Fibroblast of lung (primary cell): ENCODE measurements at places on chromosomes 6 and 20. TPM values are rescaled to one million over a fixed set of nuclear protein-coding genes. Genes with fewer than 3 reads are reported as not detected.

Gene PDE7B
- polyA plus RNA-seq = 7.9 and 14.2 TPM in 2 replicates

Gene BIRC7
- not detected in 2 replicates for polyA plus RNA-seq

Gene PBOV1
- polyA plus RNA-seq = not detected in 2 replicates

Gene BACH2
- 2.2 TPM in 2 replicates for polyA plus RNA-seq

Gene KHDC1
- 5.3 and 7.0 TPM in 2 replicates for polyA plus RNA-seq

Gene KIFC1
- polyA plus RNA-seq = 8.0 and 36.6 TPM in 2 replicates

Gene DYNLT2
- polyA plus RNA-seq = 0.42 and 0.49 TPM in 2 replicates

Gene IL20RA
- 0.10 and 0.43 TPM in 2 replicates for polyA plus RNA-seq

Gene CRIP3
- polyA plus RNA-seq = not detected in 2 replicates

Gene ZNF334
- 0.99 and 2.2 TPM in 2 replicates for polyA plus RNA-seq

Gene SRMS
- not detected in 2 replicates for polyA plus RNA-seq

Gene GGTLC1
- not detected in 2 replicates for polyA plus RNA-seq

Gene TRIM15
- polyA plus RNA-seq = not detected in 2 replicates

Gene SLC22A2
- polyA plus RNA-seq = not detected in 2 replicates
